Left ventricle myocardium superior (tissue), 1 donor: ENCODE measurements at places on chromosomes 16 and 17. TPM values are rescaled to one million over a fixed set of nuclear protein-coding genes. Genes with fewer than 3 reads are reported as not detected.

- no peak for DNase-seq
Observed at GRCh38 chr17:36641331-36641876, 40.0 kb downstream of the MRM1 start.

DNA sequence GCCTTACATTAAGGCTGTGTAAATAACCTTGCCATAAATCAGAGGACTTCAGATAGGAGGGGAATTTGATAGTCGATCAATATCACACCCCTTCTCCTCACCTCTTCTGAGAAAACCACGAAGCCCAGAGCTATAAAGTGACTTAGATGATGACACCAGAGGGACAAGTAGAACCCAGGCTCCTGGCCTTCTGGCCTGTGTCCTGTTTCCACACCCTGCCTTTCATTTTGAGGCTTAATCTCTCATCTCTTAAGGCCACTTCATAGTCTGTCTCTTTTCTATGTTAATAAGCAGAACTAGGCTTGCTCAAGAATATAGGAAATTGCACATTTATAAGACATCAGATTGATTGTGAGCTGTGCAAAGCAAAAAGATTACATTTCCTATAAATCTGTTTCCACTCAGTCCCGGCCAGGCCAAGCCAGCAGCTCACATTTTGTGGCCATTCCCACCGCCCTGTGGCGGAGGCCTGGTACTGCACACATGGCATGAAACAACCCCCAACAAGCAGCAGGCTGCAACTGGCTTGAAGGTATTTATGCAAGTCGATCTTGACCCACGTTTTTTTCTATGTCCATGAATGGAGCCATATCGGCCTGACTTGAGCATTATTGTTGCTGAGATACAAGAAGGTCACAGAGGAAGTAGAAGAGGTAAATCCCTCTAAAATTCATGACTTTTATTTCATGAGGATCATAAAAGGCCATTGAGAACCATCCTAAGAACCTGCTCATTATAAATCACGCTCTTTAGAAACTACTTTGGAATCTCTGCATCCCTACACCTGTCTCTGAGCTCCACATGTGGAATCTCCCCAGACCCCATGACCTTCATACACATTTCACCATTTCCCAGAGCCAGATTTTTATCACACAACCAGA, 93.7 kb downstream of the PMP22 start:
- DNase-seq: peak; percentile 75

- no peak for DNase-seq
Observed at GRCh38 chr17:16516594-16517051, 24.6 kb upstream of the LRRC75A start.

DNA sequence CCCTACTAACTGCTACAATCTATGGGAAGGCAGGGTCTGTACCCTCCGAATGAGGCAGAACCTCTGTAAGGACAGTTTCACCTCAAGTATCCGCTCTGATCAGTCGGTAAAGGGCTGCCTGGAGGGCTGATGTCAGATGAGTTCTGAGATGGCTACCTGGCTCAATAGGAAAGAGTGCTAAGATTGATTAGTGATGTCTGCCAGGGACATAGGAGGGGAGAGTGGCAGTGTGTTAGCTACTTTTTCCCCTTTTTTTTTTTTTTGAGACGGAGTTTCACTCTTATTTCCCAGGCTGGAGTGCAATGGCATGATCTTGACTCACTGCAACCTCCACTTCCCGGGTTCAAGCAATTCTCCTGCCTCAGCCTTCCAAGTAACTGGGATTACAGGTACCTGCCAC, 39.1 kb upstream of the CDC42EP4 start:
- peak; percentile 3 for DNase-seq

GRCh38 chr17:55774846-55775271, 24.0 kb downstream of the PCTP start:
- no peak for DNase-seq

DNA sequence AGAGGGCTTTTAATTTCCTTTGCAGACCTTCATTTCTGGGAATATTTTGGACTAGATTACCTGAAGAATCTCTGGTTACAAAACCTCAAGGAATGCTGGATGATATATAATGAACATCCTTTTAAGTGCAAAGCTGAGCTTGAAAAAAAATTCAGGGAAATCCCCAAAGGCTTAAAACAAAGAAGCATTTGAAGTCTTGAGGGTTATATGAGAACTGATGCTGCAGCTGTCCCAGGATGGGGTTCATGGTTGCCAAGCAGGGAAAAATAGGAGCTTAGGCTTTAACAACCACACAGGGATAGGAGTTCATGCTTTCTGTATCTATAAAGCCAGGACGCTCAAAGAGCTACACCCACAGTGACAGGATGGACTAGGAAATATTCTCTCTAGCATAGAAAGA, 150.4 kb upstream of the IRX5 start:
- DNase-seq: no peak

DNA sequence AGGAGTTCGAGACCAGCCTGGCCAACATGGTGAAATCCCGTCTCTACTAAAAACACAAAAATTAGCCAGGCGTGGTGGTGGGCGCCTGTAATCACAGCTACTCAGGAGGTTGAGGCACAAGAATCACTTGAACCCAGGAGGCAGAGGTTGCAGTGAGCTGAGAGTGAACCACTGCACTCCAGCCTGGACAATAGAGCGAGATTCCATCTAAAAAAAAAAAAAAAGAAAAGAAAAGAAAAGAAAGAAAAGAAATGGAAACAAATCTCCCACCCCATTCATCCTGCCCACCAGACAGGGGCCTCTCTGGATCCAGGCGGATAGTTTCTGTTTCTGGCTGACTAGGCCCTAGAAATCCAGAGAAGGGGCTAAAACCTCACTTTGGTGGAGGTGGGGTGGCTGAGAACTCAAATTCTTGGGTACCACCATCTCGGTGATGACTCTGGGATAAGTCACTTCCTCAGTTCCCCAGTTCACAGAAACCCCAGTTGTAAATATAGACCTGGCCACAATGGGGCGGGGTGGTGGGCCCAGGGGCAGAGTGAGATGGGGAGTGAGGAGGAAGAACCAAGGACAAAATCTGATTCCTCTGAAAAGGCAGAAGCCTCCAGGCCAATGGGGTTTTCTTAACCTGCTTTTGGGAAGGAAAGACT, 22.2 kb downstream of the SOCS1 start:
- DNase-seq: no peak

DNA sequence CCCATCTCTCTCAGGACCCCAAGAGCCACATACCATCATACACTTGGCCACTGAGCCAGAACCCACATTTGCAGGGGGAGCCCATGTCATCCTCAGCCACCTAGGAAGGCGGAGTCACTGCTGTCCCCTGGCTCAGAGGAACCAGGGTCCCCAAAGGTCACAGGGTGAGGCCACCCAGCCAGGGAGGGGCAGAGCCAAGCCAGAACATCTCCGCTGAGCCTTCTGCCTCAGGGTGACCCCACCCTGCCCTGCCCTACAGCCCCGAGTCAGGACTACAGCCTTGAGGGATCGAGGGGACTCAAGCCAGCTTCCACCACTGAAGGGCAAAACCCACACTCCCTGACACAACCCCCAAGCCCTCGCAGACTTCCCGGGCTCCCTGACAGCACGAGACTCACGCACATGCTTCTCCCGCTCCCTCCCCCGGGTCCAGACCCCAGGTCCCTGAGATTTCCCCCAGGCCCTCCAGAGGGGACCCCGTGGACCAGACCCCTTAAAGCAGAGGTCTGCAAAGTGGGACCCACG, 17.4 kb downstream of the PIEZO1 start:
- DNase-seq: no peak

DNA sequence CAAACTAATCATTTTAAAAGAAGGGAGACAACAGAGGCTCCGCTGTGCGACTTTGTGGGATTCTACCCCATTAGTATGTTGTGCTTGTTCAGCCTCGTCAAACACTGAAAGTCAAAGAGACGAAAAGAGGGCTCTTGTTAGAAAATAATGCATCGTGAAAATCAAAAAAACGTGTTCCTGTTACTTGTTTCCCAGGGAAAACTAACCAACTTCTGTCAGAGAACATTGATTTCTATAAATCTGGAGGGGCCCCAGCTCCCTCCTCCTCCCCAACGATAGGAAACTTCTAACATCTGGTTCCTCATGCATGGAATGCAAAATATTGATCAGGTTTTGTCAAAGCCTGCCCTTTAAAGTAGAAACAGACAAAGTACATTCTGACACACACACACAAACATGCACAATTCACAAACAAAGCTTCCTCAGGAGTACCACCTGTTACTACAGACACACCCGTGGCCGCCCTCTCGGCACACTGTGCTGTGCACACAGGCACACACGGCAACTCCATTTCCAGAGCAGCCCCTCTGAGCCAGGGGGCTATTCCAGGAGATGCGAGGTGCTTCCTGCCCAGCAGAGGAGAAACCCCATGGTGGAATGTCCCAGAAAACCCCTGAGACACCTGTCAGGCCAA, 151.3 kb downstream of the ZFHX3 start:
- DNase-seq: no peak

Gene CDRT15L2
- not detected for total RNA-seq

Gene ITGAD
- not detected for total RNA-seq

Gene ZNF423
- total RNA-seq: 7.8 TPM

Gene MFAP4
- total RNA-seq: 34.8 TPM

Gene FGF11
- 13.8 TPM for total RNA-seq

Gene AOC3
- 6.1 TPM for total RNA-seq

Gene TP53TG3C
- total RNA-seq: 0.42 TPM
